ENCODE measurements at places on chromosomes 12 and 14.
A peak's percentile ranks its signal among the peaks of the same experiment; 100 is the strongest.

- peak; percentile 11 for DNase-seq
Measured at GRCh38 chr14:91185721-91186120, 58.8 kb downstream of the GPR68 start.

- DNase-seq: no peak
Measured at GRCh38 chr12:18261906-18262305, 588 bp downstream of the PIK3C2G start.

- no peak for DNase-seq
Measured at GRCh38 chr12:31900271-31900670, 58.9 kb upstream of the RESF1 start.

DNA sequence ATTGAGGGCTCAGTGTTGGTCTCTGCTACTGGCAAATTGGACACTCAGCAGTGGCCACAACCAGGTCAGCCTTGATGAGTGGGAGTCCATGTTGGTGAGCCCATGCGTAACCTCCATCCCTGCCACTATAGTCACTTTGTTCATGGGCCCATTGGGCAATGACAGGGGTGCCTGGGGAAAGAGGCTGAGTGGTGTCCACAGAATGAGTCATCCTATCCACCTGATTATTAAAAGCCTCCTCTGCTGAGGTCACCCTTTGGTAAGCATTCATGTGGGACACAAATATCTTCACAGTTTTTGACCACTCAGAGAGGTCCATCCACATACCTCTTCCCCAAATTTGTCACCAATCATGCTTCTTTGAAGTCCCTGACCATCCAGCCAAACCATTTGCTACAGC is 50.0 kb downstream of the FIGNL2 start:
- no peak for DNase-seq

DNA sequence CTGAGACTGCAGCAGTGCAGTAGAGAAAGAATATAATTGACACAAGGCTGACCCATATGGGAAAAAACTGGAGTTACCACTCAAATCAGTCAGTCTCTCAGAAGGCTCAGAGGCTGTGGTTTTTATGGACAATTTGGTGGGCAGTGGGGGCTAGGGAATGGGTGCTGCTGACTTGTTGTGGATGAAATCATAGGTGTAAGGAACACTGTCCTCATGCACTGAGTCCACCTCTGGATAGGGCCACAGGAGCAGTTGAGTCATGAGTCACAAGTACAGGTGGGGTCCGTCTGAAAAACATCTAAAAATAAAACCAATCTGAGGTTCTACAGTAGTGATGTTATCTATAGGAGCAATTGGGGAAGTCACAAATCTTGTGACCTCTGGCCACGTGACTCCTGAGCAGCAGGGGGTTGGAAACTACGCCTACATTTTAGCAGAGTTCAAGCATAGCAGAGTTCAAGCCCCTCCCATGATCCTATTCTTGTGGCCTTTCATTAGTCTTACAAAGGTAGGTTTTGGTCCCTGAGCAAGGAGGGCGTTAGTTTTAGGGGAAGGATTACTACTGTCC is 18.1 kb upstream of the SGPP1 start:
- no peak for DNase-seq

GRCh38 chr14:76654573-76655108 is 106.6 kb upstream of the VASH1 start:
- no peak for DNase-seq

GRCh38 chr12:48961331-48961730 is 4.0 kb upstream of the ARF3 start:
- DNase-seq: no peak

GRCh38 chr14:52987514-52987913 is 36.7 kb upstream of the FERMT2 start:
- DNase-seq: no peak

- DNase-seq: no peak
Measured at GRCh38 chr12:29152981-29153630, 4.0 kb downstream of the FAR2 start.

- DNase-seq: no peak
Measured at GRCh38 chr14:71525663-71526221, 406.5 kb upstream of the RGS6 start.

DNA sequence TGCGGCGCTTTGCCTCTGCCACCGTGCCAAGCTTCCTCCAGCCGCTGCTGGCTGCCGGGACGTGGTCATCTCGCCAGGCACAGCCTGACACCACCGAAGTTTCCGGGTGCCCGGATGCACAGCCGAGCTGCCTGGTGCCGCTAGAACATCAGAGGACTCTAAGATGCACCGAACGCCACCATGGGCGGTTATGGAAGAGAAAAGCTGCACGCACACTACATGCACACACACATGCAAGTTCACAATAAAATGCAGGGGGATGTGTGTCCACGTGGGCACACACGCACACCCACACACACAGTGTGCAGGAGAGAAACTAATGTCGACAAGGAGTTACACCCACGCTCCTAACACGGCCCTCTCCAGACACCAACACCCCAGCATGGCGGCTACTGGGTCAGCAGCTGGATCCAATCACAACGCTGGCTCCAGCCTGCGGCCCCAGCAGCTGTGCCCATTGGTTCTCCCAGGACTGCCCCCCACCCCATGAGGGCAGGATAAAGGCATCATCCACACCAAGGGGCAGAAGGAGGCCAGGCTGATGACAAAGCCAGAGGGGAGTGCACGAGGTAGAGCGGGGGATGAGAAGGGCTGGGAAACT is 82.7 kb downstream of the BCL11B start:
- DNase-seq: no peak

GRCh38 chr12:123075646-123076171 is 75.2 kb downstream of the PITPNM2 start:
- peak; percentile 38 for DNase-seq

- no peak for DNase-seq
Measured at GRCh38 chr12:94390130-94390485, 69.6 kb downstream of the CEP83 start.

DNA sequence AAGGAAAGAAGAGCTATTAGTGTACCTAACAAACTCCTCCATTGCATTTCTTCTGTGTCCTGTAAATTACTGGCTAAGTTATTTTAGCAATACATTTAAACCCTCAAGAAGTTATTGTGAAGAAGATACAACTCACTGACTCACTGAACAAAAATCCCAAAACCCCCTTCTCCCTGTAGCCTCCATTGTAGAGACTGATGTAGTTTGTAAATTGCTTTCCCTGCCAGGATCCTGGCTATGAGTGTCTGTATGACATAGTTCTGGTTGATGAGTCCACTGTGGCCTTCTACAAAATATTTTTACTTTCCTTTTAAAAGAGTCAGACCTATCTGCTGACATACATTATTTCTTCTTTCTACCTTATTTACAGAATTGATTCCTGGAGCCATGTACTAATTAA is 155.6 kb downstream of the SLC6A15 start:
- peak; percentile 87 for DNase-seq

- no peak for DNase-seq
Measured at GRCh38 chr14:56891226-56891625, 80.9 kb upstream of the OTX2 start.

DNA sequence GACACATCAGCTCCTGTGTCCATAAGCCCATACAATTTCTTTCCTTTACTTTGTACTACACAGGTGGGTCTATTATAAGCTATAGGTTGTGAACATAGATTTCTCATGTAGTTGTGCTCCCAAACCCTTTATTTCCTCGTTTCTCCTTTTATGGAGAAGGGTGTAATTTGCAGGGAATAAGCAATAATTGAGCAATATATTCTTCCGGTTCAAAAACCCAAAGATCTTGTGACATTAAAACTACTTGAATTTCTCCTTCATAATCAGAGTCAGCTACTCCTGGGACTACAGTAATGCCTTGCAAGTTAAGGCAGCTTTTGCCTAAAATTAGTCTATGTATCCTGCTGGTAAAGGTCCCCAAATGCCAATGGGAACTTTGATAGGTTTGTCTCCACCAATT is 19.1 kb upstream of the MAPKAPK5 start:
- DNase-seq: no peak

DNA sequence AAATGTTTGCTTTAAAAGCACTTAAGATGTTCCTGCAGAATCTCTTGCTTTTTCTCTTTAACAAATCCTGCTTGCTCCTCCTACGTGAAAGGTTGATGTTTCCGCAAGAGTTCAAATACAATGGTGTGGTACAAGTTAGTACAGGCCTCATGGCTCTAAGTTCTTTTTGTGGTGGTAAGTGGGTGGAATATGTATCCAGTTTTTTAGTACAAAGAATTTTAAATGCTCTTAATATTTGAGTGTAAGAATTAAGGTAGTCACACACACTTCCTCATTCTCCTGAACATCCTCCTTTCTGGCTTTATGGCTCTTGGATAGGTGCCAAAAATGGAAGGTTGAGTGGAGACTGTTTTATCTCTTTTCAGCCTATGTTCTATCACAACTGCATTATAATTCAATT is 1.8 kb downstream of the OTOGL start:
- DNase-seq: peak; percentile 25

DNA sequence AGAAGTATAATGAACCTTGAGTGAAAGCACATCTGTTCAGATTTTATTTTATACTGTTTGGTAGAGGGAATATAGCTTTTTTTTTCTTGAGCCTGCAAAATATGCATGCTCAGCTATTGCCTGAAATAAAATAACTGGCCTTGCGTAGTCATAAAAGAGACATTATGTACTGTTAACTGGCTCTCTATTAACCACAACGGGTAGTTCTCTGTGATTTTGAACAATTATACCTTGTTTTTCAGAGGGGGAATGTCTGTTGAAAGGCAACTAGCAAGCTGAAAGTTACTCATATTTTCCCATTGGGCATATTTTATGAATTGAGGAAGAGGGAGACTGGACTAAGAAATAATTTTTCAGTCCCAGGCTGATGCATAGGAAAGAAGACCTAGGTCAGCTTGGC is 62.6 kb downstream of the FIGNL2 start:
- no peak for DNase-seq

GRCh38 chr12:50764286-50765094 is 589 bp downstream of the ATF1 start:
- peak; percentile 46 for DNase-seq

- no peak for DNase-seq
Measured at GRCh38 chr12:23862701-23863100, 86.8 kb downstream of the SOX5 start.

DNA sequence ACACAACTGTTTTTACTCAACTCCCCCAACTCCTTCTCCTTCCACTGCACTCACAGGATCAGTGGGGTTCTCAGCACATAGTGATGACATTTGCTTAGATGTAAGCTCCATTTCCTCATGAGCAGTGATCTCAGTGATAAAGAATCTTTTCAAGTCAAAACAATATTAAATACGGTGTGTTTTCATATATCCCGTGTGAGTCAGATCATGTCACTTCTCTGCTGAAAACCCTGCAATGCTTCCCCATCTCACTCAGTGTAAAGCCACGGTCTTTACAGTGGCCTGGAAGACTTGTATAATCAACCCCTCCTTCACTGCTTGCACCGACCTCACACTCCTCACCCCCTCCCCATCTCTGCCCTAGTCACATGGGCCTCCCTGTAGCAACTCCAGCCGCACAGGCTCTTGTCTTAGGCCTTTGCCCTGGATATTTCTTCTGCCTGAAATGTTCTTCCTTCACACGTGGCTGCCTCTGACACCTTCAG is 149.7 kb upstream of the ARHGAP5 start:
- DNase-seq: peak; percentile 97

Measured in fibroblast of skin of back (primary cell).